ENCODE measurements at places on chromosomes 2 and 18.

DNA sequence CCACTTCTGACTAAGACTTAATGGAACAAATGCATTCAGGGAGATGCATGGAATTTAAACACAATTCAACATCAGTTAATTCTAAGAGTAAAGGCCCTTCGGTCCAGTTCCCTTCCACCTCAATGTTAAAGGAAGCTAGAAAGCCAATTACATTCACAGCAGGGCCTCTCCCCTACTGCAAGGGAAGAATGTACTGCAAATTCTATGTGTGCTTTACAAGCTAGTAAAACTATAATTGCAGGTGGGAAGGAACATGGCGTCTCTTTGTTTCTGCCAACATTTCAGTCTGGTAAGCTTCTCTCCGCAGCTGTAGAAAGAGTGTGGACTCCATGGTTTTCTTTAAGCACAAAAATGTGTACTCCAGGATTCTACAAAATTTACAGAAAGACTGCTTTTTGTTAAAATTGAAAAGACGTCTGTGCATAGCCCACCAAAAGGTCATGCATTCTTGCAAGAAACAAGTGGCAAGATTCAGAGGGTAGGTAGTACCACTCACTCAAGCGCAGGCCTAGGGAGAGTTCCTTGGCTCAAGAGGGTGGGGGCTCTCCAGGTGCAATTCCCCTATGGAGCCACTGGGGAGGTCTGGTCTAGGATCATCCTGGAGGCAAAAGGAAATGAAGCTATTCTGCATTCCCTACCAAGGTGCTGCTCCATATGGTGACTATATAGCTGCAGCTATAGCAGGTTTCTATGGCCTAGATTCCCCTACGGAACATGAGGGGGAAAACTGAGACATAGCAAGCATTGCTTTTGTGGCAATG, 127.0 kb upstream of the FZD5 start:
- DNase-seq = peak; percentile 66

DNA sequence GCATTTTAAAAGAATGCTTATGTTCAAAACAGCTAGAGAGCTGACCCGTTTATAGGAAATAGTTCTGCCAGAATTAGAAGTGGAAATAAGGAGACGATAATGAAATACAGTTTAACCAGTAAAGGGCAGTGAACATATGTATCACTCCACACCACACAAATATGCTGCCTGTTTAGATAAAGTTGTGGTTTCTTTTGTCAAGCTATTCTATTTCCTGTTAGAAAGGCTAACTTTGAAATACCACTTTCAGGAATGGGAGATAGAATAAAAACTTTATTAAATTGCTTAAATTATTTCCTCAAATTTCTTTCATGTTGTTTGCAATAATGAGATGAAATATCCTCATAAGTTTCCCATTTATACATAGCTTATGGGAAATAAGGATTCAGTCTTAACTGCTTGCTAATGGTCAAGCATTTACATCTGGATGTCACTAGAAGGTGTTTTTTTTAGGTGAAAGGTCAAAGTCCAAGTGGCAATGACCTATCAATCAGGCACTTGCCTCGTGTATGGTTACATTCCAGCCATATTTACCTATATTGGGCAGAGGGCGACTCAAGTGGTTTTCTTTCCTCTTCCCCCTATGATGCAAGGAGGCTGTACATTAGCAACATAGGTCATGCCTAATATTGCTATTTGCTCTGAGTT, 148.9 kb downstream of the ZEB2 start:
- DNase-seq = no peak

DNA sequence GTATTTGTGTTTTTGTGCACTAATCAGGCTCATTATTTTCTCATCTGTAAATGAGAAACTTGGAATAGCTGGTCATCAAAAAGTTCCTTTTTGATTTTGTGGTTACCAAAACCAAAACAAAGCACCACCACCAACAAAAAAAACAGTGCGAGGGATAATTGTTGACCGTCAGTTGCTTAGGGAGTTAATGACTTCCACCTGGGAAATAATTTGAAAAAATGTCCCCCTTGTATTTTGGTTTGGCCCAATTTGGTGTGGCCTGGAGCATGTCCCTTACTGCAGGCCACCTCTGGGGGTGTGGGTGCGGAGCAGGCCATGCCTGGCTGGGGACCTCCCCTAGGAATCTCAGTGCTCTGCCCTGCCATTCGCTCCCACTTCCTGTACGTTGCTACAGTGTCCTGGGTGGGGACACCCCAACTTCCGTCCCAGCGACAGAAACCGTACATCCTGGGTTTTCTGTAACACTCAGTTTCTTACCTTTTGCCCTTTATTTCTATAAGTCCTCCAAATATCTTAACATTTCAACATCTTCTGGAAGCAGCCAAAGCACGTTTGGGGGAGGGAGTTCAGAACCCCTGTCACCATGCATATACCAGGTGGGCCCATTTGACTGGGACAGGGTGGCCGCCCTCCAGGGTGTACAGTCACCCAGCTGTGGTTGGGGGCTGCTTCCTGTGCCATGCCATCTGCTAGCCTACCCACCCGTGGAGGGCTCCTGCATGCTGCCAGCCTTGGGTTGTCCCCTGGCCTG, 31.3 kb downstream of the NCK2 start:
- DNase-seq = no peak

DNA sequence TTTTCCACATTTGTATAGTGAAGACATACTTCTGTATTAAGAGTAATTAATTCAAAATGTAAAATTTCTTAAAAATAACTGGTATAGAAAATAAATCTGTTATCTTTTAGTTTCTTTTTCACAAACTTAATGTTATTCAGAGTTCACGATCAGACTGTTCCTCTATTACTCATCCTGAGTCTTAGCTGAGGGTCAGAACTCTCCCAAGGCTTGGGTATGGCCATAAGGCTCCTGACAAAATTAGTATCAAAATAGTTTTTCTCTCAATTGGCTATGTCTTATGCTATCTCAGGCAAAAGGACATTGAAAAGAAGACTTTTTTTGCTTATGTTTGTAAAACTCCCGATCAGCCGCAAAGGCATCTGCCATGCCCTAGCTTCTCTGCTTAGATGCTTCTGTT, 56.1 kb upstream of the NAB1 start:
- no peak for DNase-seq

DNA sequence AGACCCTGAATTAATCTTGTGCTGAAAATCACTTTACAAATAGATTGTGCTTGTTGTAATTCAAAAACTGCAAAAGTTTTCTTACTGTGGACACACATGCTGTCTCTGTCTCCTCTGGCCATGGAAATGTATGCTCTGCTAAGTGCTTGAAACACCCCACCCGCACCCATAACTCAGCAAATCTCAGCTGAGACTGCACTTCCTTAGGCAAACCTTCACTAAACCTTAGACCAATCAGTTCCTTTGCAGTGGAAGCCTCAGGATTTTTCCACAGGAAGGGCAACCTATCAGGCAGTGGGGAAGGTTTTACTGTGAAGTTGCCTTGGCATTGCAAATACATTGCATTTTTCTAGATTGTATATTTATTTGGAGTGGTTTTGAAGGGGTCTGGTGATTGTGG, 62.2 kb upstream of the PLA2R1 start:
- no peak for DNase-seq

GRCh38 chr2:2253172-2254016, 77.7 kb downstream of the MYT1L start:
- no peak for DNase-seq

DNA sequence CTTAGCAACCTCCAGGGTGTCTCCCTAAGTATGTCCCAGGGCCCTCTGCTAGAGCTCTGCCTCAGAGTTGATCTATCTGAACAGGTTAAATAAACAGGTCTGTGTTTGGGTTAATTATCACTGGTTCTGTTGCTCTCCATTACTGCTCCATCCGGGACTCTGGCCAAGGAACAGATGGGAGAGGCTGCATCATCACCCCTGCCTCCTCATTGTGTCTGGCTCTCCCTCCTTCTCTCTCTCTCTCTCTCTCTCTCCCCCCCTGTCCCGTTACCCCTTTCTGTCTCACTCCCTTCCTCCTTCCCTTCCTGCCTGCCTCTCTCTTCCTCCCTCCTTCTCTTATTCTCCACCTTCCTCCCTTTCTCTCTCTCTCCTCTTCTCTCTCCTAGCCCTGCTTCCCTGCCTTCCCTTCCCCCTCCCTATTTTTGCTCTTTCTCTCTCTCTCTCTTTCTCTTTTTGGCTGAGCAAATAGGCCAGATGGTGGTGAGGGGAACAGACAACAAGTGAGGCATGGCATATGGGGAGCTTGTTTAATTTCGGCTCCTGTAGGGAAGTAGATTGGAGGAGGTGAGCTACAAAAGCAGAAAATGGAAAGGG, 62.1 kb downstream of the SETBP1 start:
- no peak for DNase-seq

DNA sequence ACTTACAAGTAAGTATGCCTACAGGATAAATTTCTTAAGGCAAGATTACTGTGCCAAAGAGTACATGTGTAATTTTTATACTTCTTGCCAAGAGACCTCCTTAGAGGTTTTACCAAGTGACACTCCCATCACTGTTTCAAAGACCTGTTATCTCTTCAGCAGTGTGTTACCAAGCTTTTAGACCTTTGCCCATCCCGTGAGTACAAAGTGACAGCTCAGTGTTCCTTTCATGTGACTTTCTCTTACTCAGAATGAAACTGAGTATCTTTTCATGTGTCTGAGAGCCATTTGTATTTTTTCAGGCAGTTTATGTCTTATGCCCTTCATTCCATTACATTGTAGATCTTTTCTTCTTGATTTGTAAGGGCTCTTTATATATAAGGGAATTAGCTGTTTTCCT, 287.5 kb upstream of the SALL3 start:
- no peak for DNase-seq

DNA sequence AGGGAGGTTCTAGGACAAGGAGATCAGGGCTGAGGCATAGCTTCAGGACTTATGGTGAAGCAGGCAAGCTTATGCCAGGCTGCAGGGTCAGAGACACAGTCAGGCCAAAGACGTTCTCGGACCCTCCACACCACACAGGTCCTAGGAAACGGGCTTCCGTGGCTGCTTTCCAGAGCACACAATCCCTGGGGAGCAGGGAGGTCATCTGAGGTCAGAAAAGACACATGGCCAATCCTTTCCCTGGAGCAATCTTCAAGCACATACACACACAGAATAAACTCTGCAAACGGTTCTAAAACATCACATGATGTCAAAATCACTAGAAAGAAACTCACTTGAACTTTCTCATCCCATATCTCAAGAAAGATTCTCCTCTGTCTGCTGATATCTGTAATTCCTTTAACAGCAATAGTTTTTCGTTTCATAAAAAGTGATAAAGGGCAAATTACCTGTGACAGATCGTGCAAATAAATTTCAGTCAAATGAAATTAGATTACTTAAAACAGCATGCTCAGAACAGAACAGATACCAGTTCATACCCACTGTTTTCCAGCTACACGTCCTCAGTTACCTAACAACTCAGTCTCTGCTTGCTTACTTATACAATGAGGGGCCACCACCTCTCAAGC, 63.9 kb downstream of the MBOAT2 start:
- no peak for DNase-seq

DNA sequence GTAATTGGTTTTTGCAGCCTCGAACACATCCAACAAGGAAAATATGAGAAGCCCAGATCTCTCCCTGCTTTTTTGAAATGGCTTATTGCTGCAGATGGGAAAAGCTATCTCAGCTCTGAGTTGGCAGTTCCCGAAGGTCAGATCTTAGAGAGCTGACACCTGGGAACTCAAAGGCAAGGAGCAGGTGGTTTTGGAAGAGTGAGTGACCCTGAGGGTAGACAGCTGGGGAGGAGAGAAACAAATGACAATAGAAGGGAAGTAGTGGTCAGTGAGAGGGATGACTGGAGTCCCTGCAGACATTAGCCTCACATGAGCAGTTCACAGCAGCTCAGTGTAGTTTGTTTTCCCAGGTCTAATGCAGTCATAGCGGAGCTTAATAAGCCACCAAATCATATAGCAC, 317.9 kb downstream of the STK39 start:
- DNase-seq = no peak

GRCh38 chr2:70128005-70128404, 40.7 kb downstream of the PCBP1 start:
- no peak for DNase-seq

DNA sequence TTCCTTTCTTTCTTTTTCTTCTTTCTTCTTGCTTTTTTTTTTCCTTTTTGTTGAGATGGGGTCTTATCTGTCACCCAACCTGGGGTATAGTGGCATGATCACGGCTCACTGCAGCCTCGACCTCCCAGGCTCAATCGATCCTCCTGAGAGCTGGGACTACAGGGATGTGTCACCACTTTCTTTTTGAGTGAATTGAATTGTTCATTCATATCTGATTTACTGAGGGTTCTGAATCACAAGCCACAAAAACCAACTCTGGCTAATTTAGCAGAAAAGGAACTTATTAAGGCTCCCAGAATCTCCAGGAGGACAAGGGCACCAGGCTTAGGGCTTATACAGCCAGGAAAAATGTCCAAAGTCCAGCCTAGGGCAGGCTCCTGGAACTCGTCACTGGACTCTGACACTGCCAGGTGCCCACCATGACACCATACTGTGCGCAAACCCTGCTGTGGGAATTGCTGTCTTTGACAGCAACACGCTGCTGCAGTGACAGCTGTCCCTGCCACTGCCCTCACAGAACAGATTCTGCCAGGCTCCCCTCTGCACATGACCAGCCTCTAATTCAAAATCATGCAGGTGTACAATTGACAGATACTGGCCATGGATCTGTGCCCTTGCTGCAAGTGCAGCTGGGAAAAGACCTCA, 42.9 kb upstream of the EML6 start:
- no peak for DNase-seq

DNA sequence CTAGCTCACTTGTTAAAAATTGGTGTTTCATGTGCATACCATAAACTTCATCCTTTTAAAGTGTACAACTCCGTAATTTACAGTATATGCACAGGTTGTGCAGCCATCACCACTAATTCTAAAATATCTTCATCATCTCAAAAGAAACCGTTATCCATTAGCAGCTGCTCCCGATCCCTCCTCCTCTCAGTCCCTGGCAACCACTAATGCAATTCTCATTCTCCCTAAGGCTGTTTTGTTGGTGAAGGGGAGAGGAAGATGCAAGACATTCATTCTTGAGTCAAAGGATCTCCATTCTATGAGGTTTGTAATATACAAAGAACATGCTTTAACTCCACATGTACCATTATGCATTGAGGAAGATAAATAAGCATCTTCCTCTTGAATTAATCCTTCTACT, 48.6 kb downstream of the RNU4ATAC start:
- DNase-seq = no peak

- DNase-seq = no peak
Observed at GRCh38 chr2:65278531-65278981, 50.9 kb downstream of the ACTR2 start.

- no peak for DNase-seq
Observed at GRCh38 chr2:75577280-75577679, 16.5 kb upstream of the EVA1A start.

GRCh38 chr2:99701503-99701902, 211.7 kb upstream of the REV1 start:
- DNase-seq = no peak

- no peak for DNase-seq
Observed at GRCh38 chr18:59917422-59917821, 17.6 kb downstream of the PMAIP1 start.

- DNase-seq = no peak
Observed at GRCh38 chr2:26344581-26345282, 1.2 kb upstream of the SELENOI start.

GRCh38 chr18:79022603-79023002, 43.0 kb downstream of the SALL3 start:
- no peak for DNase-seq
